ENCODE measurements at places on chromosomes 2 and 18.

GRCh38 chr2:60872510-60872928, 8.9 kb upstream of the REL start:
- DNase-seq: no peak

GRCh38 chr18:10035281-10035991, 121.6 kb downstream of the VAPA start:
- DNase-seq: no peak

GRCh38 chr2:102453501-102453900, 19.5 kb upstream of the SLC9A4 start:
- no peak for DNase-seq

- DNase-seq: no peak
Measured at GRCh38 chr2:1802469-1803216, 58.3 kb upstream of the PXDN start.

GRCh38 chr2:149885946-149886345, 298.4 kb upstream of the MMADHC start:
- DNase-seq: peak; percentile 71

GRCh38 chr2:137969418-137969765, 5.1 kb downstream of the HNMT start:
- DNase-seq: peak; percentile 88

- DNase-seq: no peak
Measured at GRCh38 chr2:237742191-237742590, 56.4 kb upstream of the RBM44 start.

DNA sequence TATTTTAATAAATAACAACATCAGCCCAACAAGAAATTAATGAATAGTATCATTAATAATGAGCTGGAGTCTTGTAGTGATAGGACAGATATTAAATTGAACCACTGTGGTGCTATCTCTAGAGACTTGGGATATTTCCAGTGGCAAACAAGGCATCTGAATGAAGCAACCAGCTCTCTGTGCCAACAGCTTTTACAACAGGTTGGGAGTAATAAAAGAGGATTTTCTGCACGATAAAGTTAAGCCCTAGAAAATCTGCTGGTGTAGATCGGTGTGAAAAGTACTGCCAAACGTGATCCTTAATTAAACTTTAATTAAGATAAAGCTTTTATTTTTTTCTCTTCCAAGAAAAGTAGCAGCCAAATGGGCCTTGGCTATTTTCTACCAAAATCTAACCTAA, 385.5 kb downstream of the NR4A2 start:
- no peak for DNase-seq

DNA sequence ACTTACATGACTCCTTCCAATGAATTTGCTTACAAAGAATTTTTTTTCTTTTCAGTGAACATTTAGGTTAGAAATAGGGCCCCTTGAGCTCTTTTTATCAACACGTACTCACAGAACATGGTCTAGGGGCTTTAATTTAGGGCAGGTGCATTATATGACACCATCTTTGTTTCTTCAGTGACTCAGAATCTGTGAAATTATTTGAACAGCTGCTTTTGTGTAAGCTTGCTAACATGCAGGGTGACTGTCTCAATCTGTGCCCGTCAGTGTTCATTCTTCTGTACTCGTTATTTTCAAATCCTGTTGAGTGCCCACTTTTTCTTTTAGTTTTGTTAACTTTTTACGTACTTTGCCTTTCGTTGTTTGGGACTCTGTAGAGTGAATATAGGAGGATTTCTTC, 52.8 kb upstream of the CABYR start:
- DNase-seq: no peak

DNA sequence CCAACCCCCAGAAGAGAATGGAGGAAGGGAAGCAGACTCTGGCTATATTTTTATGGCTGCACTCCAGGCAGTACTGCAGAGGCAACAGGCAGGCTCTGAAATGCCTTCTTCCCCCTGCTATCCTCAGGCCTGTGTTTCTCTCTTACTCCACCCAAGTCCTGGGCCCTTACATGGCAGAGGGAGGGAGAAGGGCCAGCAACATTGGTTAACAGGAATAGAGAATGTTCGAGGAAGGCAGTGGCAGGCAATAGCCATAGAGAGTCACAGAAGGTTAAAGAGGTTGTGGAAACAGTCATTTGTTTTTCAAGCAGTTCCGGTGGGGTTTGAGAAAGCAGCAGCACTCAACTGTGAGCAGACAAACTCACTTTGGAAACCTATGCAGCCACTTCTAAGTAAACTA, 15.1 kb upstream of the DARS1 start:
- peak; percentile 37 for DNase-seq

GRCh38 chr2:217642944-217643343, 359.9 kb downstream of the TNS1 start:
- DNase-seq: no peak

GRCh38 chr2:200498402-200499162, 11.3 kb downstream of the KCTD18 start:
- no peak for DNase-seq

- DNase-seq: no peak
Measured at GRCh38 chr18:50114448-50114847, 80.5 kb downstream of the MYO5B start.

- DNase-seq: no peak
Measured at GRCh38 chr2:37892436-37893114, 32.5 kb upstream of the RMDN2 start.

DNA sequence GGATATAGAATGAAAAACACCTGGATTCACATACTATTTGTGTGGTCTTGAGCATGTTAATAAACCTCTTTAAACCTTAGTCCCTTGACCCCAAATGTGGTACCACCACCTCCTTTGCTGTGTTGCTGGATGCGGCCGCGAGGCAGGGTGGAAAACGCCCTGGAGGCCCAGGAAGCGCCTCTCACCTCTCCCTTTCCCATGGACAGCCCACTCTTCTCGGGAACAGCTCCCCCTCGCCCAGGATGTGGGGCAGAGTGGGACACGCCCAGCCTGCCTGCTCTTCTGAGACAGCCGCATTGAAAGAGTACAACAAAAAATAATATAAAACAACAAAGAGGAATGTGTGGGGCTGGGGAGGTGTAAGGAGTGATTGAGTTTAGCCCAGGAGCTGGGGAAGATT, 549.0 kb upstream of the ID2 start:
- DNase-seq: no peak

DNA sequence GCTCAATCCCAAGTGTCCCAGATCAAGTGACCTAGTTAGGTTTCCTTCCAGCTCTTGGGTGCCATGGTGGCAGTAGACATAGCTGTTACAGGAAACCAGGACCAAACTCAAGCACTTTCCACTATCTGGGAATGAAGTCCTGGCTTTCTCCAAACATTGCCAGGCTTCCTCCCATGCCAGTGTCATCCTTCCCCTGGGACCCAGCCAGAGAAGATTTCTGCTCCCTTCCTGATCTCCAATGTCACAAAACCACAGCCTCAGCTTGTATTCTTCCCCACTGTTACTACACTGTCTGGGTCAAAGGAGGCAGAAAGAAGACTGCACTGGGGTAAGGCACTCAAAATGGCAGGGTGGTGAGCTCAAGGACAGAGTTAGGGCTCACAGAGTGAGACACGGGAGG, 347.1 kb downstream of the TNS1 start:
- no peak for DNase-seq

DNA sequence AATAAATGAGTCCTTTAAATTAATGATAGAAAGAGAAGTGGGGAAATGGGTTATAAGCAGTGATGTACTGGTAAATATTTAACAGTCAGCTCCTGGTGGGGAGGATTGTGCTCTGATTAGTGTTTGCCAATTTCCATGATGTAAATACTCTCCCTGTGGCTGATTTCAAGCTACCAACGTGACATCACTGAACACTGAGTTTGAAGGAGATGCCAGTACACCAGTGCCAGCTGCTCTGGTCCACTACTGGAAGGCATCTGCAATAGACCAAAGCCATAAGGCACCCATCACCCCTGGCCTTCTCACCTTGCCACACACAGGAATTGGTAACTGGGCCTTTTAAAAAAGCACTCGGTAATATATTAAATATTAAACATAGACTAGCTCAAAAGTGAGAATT, 77.7 kb downstream of the TGOLN2 start:
- no peak for DNase-seq

DNA sequence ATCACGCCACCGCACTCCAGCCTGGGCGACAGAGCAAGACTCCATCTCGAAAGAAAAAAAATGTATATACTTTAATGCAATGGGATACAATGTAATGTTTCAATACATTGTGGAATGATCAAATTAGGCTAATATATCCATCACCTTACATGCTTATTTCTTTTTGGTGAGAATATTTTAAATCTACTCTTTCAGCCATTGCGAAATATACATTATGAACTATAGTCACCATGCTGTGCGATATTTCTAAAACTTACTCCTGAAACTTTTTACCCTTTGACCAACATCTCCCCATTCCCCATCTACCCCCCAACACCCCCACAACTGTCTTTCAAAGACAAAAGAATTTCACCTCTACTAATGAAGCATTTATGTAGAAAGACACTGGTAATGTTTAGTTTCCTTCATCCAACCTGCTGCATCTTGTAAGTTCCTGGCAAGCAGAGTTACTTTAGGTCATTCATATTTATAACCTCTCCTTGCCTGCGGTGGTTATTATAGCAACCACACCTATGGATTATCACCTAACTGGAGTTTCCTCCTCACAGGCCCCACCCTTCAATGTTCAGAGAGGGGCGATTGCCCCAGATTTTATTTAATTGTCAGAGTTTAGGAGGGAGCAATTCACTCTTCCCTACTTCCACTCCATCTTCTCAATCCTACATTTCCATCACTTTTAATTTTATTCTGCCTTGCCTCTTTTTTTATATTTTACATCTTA, 1.2 kb upstream of the ME2 start:
- DNase-seq: no peak

GRCh38 chr2:146376511-146377064, 1468.2 kb upstream of the ACVR2A start:
- no peak for DNase-seq

DNA sequence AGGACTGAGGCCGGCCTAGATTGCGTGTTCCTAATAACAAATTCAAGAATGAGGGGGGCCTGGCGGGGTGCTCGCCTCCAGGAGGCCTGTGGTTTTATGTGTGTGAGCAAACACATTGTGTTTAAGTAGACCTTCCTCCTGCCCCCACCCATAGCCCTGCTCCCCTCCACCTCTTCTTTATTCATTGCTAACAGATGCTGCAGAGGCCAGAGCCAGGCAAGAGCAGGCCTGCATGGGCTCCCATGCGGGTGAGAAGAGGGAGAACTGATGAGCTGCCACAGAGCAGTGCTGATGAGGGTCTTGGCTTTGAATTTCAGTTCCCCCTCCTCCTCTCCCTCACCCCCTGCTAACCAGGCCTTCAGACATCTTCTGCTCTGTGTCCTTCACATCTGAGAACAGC, 154.6 kb downstream of the OSR1 start:
- DNase-seq: peak; percentile 20

DNA sequence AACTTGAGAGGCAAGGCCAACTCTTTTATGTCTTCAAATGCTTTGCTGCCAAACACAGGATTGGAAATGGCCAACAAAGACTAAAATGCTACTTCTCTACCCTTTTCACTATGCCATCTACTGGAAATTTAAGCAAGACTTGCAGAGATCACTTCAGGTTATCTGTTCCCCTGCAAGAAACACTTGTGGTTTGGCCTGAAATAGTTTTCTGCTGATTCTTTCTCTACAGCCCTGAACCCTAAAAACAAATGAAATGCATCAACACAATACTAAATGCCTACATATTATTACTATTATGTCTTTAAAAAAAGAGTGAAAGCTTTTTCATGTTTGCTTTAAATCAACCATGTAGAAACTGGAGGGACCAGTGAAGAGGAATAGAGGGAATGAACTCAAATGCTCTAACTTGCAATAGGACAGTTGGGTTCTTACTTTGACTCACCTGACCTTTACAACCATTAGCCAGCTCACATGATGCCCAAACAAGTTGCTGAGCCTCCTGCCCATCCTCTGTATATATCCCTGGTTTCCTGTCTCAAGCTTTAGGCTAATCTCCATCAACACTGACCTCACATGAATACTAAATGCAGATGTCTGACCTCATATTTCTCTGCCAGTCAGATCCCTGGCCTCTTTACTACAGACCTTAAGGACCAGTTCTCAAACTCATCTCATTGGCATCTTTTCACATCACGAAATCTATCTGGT, 17.5 kb upstream of the ADAM17 start:
- DNase-seq: peak; percentile 26

DNA sequence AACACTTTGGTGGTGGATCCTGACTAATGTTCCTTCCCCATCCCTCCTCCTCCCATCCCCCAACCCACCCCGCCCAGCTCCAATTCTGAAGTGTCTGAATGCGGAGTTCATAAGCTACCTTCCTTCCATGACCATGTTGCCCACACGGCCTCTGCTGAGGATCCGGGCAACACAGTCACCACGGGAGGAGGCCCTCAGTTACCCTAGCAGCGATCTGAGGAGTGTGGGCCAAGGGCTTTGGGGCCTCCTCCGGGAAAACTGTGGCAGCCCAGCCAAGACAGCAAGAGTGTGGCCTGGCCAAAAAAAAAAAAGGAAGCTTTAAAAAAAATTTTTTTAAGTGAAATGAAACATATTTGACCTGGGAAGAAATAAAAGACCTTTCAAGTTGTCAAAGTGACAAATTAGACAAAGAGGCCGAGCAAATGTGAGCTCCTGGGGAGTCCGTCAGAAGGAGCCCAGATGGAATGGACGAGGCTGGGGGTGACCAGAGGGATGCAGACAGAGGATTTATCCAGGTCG, 169.0 kb upstream of the PKDCC start:
- DNase-seq: no peak

DNA sequence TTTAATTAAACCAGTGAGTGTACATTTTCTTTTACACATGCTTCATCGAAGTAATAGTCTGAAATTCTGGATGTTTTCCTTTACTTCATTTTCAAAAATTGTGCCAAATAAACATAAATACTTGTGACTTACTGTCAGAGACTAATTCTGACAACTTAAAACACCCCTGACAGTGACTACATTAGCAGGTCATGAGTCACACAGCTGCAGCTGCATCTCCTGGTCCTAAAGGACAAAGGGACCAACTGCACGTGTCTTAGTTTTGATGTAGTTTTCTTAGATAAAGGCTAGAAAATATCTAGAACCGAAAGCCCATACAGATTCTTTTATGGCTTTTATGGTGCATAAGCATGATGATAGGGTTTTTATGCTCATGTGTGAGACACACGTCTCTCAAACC, 29.6 kb upstream of the DSC3 start:
- no peak for DNase-seq

DNA sequence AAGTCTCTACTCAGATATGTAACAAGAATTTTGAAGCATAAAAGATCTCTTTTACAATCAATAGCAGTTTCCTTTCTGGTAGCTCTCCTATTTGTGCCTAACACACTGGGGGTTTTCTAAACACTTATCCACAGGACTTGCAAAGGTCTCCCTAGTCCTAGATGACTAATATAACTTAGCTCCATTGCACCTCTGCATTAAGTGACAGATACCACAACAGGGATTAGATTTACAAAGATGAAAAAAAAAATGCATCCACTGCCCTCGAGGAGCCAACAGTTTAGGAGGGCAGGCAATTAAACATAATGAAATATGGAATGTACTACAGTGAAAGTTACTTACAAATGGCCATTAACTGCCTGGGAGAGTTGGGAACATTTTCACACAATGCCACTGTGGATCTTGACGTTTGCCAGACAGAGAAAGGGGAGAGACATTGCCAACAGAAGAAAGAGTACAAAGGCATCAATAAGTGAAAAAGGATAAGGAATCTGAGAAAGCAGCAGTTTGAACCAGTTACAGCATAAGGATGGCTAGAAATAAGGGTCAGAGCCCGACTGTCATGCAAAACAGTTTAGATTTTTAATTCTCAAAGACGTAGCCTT, 14.3 kb downstream of the PPP3R1 start:
- DNase-seq: no peak

Measured in choroid plexus epithelial cell (primary cell).